ENCODE measurements at places on chromosomes 1 and 21.

GRCh38 chr1:7378346-7379130 lies 392.6 kb upstream of the VAMP3 start:
- no peak for DNase-seq

GRCh38 chr1:210448297-210448892 lies 119.7 kb downstream of the HHAT start:
- DNase-seq, result no peak

- no peak for DNase-seq
Observed at GRCh38 chr1:101122452-101123166, 97.0 kb upstream of the DPH5 start.

- no peak for DNase-seq
Observed at GRCh38 chr1:224219011-224219611, 36.1 kb downstream of the DEGS1 start.

DNA sequence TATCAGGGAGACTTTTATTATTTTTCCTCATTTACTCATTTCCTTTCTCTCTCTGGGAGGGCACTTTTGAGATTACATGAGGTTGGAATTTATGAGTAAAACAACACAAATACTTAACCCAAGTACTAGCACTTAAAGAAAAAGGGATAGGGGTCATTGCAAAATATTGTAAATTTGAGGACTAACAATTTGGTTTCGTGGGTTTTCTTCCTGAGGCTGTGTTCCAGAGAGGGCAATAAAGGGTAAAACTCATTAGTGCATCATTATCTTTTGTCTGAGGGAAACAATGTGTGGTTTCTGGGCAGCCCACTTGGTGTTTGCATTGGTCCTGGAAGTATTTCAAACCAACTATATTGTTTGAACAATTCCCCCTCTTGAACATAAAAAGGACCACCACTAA lies 96.5 kb downstream of the GREM2 start:
- DNase-seq, result no peak

DNA sequence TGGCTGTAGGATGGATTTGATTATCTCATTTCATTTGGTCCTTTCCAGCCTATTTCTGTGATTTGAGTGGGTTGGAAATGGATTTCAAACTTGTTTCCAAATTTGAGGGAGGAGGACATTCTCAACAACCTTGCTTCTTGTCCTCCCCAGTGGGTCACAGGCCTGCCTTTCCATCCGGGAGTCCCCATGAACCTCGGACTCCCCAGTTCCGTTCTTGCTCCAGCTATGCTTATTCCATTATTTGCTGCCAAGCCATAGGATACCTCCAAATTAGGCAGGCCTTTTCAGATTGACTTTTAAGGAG lies 97.8 kb downstream of the DUSP10 start:
- DNase-seq, result no peak

DNA sequence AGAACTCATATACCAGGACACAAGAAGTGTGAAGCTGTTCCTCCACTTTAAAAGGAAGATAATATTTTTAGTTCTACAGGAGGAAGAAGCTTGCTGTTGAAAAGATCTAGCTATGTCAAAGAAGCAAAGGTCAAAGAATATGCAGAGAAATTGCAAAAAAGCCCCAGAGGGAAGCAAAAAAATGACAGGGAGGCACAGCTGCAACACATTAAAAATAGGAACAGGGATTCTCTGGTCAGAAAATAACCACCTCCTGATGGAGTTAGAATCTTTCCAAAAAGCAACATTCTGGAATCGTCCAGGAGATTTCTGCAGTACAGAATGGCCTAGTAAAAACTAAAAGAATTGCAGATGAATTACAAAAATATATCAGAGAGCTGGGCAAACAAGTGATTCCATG lies 238.9 kb upstream of the PRMT6 start:
- no peak for DNase-seq

- DNase-seq, result no peak
Observed at GRCh38 chr1:156135930-156136871, 17.2 kb upstream of the SEMA4A start.

GRCh38 chr1:221766210-221766609 lies 24.3 kb upstream of the DUSP10 start:
- no peak for DNase-seq

DNA sequence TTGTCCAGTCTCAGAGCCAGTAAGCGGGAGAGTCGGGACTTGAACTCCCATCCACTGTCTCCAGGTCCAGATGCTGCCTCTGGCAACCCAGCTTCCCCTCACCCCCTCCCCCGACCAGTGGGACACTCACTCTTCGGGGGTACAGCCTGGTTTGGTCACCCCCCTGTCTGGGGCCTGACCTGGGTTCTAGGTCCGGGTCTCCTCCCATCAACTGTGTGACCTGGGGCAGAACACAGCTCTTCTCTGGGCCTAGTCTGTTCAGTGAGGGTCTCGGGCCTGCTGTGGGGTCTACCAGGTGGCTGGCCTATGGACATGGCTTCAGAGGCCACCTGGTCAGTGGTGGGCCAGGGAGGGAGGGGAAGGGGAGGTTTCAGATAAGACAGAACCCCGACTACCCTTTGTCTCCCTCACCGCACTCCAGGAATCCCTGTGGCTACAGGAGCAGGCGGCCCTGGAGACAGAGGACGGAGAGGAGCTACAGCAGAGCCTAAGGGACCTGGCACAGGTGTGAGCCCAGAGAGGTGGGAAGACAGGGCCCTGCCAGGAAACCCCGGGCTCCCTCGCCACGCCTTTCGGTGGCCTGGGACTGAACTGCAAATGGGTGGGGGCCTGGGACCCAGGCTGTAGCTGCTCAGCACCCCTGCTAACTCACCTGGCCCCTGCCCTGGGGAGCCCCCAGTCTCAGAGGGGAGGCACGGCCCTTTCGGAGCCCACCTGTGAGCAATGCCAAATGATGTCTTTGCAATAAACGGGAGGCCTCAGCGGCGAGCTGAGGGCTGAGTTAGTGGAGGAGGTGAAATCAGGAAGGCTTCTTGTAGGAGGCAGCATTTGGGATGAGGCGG lies 4.1 kb upstream of the NBPF3 start:
- no peak for DNase-seq

- DNase-seq, result no peak
Observed at GRCh38 chr21:45254460-45254930, 33.2 kb downstream of the POFUT2 start.

DNA sequence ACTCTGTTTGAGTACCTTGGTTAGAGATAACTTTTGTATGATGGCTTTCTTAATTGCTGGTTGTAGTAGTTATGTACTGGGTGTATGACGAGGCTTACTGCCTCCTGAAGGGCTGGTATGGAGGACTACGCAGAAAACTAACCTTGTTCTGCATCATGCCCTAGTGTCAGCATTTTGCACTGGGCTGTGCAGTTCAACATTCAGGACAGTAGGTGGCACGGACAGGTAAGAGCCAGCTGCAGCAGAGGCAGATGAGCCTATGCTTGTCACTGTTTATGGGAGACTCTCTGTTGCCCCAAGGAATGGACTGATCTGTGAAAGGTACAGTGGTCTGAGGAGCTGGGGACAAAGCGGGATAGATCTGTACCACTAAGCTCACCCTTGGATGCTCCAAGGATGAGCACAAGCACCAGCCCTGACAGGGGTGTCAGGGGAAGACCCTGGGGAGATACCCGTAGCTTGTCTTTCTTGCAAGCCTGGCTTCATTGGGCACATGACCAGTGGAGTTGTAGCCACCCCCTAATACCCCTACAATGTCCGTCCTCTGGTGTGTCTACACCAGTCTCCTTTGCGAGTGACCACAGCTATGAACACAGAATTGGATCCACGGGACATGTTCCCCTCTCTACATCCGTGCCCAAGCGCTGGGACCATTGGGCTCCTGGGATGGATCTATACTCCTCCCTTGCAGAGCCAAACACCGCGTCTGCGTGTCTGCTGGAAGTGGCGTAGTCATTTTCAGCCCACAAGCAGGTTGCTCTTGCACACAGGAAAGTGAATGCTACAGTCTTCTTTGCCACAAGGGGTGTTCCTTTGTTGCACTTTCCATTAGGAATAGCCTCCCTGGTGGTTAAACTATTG lies 51.1 kb upstream of the CFHR3 start:
- DNase-seq, result no peak

GRCh38 chr1:203555076-203555475 lies 61.1 kb downstream of the OPTC start:
- no peak for DNase-seq

GRCh38 chr1:194734970-194735369 lies 1548.6 kb upstream of the B3GALT2 start:
- no peak for DNase-seq

- no peak for DNase-seq
Observed at GRCh38 chr1:59693406-59693805, 121.3 kb upstream of the HOOK1 start.

DNA sequence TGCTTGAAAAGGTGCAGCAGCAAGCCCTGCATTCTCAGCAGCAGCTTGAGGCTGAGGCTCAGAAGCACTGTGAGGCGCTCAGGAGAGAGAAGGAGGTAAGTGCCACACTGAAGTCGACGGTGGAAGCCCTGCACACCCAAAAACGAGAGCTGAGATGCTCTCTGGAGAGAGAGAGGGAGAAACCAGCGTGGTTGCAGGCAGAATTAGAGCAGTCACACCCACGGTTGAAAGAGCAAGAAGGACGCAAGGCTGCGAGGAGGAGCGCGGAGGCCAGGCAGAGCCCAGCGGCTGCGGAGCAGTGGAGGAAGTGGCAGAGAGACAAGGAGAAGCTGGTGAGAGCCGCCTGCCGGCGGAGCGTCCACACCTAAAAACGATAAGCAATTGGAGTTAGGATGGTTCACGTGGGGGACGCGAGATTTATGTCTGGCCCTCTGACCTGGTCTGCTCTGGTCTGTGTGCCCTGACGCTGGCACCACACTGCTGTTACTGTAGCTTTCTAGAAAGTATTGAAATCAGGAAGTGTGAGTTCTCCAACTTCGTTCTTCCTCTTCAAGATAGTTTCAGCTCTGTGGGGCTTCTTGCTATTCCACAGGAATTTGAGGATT lies 26.7 kb upstream of the DIP2A start:
- DNase-seq, result no peak

GRCh38 chr1:58815686-58816071 lies 31.8 kb upstream of the JUN start:
- no peak for DNase-seq

DNA sequence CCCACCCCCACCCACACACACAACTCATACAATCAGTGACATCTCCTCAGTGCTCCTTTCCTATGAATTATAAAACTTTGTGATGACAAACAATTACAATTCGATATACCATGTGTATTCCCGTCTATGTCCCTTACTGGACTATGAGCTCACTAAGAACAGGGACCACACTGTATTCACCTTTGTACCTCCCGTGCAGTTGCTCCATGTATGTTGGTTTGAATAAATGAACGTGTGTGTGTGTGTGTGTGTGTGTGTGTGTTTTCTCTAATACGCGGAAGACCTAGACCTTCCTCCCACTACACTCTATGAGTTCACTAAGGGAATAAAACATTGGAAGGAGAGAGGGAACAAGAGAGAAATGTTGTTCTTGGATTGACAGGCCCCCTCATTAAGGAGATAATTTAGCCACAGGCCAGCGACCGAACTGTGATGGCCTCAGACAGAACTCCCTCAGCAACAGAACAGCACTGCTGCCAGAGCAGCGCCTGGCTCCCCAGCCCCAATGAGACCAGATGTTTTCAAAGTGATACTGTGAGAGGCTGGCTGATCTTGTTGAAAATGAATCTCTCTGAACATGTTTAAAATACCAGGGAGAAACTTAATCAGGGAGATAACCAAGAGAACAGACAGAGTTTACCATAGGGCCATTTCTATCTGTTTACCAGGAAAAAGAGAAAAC lies 21.7 kb downstream of the BCAR3 start:
- DNase-seq, result no peak

DNA sequence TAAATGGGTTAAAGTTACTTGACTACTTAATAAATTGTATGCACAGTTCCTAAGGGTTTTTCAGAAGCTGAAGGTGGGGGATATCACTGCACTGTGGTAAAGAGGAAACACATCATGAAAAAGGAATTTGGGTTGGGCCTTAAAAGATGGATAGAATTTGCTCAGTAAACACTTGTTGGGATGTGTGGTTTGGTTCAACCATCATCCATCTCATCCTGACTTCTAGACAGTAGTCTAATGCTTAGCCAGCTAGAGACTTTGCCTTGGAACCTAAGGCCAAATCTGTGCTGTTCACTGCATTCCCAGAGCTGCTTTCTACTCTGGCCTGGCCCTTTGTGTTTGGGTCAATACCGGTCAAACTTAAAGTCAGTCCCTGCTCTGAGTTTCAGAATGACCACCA lies 30.6 kb downstream of the LY9 start:
- no peak for DNase-seq

GRCh38 chr1:213399695-213400094 lies 348.7 kb downstream of the RPS6KC1 start:
- no peak for DNase-seq

GRCh38 chr1:109282952-109283747 lies at the start of gene PSRC1:
Gene PSRC1, minus strand, starts transcription at chr1:109283145.
- peak; percentile 61 for DNase-seq

- no peak for DNase-seq
Observed at GRCh38 chr1:198283222-198283621, 126.4 kb downstream of the NEK7 start.

All from cortex of kidney (tissue), 1 donor.